ENCODE measurements at places on chromosomes 7 and 10.

DNA sequence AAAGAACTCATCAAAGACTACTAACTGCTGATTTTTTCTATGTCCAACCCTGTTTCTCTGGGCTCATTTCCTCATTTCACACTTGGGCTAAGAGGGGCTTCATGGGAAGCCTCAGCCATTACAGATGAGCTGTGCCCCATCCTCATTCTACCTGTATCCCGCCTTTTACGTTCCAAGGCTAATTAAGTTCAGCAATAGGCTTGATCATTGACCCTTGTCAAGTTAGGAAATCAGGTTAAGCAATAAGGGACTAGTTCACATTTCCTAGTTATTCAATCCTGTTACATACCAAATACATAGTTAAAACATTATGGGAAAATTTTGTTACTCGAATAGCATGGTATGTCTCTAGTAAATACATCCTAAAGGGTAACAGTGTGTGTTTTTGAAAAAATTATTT, 29.3 kb upstream of the AGBL3 start:
- no peak for DNase-seq

DNA sequence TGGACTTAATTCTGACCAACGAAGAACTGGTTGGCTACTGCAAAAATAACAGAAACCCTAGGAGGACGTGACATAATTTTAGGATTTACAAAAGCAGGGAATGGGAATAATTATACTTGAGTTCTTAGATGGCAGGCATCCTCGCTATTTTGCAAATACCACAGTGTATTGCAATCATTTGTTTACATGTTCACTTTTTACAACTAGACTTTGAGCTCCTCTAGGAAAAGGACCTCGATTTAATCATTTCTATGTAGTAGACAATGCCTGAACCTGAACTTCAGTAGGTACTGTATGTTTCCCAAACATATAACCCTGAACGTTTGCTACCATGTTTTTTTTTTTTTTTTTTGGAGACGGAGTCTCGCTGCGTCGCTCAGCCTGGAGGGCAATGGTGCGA, 137.7 kb downstream of the CNOT4 start:
- DNase-seq: no peak

DNA sequence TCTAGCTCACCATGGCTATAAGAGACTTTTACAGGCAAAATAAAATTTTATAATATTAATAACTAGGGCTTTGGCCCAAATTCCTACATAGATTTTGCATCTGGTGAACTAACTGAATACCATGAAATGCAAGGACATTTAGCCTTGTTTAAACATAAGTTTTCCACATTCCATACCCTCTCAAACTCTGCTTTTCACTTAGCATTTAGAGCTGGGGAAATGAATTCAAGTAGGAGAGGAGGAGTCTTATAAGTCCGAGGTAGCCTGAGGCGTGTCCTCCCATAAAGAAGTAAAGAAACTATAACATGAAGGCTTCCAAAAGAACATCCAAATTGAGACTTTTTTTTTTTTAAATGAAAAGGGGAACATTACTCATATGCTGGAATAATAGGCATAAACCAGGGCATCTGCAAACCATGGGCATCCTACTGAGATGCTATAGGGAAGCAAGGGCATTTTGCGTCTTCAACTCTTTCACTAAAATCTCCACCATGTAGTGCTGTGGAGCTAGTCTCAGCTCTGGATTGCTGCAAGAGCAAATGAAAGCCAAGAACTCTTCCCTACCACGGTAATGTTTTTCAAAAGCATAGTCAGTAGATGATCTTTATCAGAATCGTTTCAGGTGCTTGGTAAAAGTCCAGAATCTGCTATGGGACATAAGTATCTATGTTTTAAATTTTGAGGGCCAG, 79.1 kb downstream of the PALS2 start:
- DNase-seq: no peak

- DNase-seq: no peak
These were observed 23.7 kb downstream of the SH2B2 start for GRCh38 chr7:102310414-102310815.

DNA sequence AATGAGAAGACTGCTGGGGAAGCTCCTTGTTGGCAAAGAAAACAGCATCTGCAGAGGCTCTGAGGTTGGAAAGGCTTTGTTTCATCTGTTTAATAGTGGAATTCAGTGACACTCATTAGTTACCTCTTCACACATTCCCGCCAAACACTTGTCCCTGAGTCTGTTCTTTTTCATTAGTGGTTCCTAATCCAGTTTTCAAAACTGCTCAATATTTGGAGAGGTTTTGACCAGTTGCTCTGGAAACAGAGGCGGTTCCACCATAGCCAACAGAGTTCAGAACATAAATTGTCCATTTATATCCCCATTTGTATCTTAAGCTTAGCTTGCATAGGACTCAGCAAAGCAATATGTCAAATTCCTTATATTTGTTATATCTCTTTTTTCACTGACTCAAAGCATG, 754.6 kb downstream of the AUTS2 start:
- DNase-seq: no peak

DNA sequence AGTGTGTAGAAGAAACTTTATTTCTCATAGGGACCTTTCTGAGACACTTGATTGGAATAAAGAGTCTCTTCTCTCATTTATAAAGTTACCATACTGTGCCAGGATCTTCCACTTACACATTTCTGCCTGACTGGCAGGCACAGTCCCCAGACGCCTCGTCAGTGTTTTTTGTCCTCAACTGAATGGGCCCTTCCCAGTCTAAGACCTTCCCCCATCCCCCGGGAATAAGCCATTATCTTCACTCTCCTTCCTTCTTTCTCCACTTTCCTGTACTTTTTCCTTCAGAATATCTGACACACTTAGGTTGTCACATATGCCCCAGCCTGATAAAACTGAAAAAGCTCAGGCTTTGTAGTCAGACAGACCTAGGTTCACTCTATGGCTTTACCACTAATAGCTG, 35.3 kb upstream of the KCNIP2 start:
- no peak for DNase-seq

DNA sequence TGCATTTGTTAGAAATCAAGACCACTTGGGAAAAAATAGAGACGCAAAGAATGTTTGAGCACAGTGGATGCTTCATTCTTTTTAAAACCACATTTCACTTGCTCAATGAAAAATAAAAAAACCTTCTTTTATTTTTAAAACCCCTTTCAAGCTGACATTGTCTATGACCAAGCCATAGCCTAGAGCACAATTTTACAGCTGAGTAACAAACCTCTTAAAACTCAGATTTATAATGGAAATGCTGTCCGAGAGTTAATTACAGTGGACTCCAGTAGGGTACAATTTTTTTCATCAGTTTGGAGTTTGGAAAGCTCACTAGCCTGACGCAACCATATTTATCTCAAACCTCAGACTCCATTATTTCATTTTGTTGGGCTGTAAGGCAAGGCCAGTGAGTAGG, 116.3 kb downstream of the RNLS start:
- DNase-seq: no peak

- no peak for DNase-seq
These were observed 938.9 kb downstream of the NRG3 start for GRCh38 chr10:82813856-82814255.

DNA sequence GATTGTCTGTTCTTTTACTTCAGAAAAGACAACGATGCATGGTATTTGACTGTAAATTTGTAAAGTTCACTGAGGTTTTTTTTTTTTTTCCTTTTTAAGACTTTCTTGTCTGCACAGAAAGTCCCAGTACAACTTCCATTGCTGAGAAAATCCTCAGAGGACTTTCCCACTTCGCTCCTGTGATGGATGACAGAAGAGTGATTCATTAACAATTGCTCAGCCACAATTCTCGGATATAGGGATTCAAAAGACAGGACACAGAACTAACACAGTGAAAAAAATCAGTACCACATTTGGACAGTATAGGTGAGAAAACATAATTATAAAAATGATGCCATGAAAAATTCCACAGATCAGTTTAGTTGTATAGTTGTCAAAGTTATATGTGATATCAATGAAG, 48.0 kb downstream of the SEC23IP start:
- DNase-seq: no peak

Measured in T-helper 17 cell (primary cell).